ENCODE measurements at places on chromosomes 12 and 14.

DNA sequence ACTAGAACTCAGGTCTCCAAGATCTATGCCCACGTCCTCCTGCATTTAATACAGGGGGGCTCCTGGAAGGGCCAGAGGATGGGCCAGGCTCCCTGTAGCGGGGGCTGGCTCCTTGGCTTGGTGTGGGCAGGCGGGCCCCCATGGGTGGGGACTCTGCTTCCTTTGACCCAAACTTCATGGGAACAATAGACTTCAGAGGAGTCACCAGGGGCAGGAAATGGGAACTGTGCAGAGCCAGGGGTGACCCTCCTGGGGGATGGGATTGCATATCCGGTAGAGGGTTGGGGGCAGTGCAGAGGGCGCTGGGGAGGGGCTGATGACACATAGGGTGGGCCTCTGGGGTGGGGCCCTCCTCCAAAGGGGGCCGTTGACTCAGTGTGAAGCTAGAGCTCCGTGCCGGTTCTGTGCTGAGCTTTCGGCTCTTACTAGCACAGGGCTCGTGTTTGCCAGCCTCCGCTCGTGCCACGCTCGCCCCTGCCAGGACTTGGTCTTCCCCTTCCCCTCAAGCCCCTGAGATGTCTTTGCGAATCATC lies 4.6 kb downstream of the TEAD4 start:
- DNase-seq: no peak

GRCh38 chr12:9143137-9143536 lies 27.4 kb upstream of the A2M start:
- DNase-seq: no peak

GRCh38 chr12:69658203-69658602 lies 40.9 kb downstream of the BEST3 start:
- no peak for DNase-seq

DNA sequence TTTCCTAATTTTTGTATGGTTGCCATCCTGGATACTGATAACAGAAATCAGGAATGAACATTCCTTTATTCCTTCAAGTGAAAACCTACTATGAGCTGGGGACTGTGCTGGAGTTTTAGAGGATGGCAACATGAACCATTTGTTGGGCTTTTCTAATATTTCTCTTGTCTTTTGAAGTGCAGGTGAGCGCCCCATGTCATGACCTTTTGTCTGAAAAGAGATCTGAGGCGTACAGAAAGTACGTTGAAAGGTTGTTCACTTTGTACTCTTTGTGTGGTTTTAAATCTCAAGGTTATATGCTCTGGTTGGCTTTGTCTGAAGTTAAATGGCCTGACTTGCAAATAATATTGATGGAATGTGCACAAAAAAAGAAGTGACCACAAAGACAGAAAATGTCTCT lies 79.0 kb downstream of the GAS2L3 start:
- no peak for DNase-seq

GRCh38 chr14:98175436-98175835 lies 1096.6 kb downstream of the BCL11B start:
- DNase-seq: no peak

DNA sequence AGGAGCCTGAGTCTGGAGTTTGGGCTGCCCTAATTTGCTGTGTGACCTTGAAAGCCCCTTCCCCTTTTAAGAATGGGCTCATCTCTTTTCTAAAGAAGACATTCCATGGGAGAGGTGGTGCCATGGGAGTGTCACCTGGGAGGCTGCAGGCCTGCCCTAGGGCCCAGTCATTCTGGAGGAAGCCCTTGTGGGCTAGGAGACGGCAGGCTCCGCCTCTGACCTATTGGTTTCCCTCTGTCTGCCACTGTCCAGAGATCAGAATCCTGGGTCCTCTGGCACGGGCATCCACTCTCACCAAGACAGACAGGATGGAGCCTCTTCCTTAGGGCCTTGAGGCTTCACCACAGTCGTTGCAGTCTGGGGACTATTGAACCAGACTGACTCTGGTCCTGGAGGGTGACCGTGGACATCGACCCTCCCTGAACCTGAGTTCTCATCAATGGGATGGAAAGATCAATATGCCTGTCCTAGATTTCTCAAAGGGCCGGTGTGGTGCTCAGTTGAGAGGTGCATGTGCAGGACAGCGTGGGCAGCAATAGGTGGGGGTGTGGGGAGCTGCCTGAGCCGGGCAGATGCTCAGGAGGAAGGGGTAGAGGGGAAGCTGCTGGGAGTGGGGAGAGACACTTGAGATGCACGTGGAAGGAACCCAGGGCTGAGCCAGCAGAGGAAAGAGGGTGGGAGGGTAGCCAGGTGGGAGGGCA lies 12.2 kb upstream of the CLMN start:
- no peak for DNase-seq

- no peak for DNase-seq
These were observed 35.9 kb downstream of the PLEKHA5 start for GRCh38 chr12:19165451-19165850.

DNA sequence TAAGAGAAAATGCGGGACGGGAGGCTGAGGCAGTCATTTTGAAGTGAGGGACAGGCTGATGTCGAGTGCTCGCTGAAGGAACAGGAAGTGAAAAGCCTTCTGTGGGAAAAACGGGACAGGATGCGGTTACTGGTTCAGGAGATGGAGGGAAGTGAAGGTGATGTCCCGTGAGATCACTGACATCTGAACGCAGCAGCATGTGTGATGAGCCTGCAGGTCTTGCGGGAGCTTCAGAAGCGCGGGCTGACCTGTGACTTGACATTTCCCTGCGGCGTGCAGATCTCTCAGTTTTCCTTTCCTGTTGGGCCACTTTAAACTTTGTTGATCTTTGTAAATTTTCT lies 77.8 kb downstream of the DDX51 start:
- DNase-seq: no peak

GRCh38 chr14:106691601-106692291 lies 1165.4 kb downstream of the TMEM121 start:
- no peak for DNase-seq

DNA sequence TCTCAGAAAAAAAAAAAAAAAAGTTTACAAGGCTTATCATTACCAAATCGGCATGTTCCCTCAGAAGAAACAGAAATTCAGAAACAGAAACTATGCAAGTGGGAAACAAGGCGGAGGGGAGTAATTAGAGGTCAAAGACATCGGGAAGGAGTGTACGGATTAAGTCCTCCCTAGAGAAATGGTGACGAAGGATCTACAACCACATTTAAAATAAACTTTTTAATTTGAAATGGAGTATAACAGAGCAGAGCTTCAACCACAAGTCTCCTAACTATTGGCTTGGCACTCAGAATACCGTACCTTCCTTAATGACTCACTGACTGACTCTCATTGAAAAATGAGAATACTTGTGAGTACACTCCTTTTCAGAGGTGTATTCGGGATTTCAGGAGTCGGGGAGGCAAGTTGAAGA lies 908 bp downstream of the ENTPD5 start:
- no peak for DNase-seq

- no peak for DNase-seq
These were observed 996 bp downstream of the SLC2A3 start for GRCh38 chr12:7934889-7935492.

DNA sequence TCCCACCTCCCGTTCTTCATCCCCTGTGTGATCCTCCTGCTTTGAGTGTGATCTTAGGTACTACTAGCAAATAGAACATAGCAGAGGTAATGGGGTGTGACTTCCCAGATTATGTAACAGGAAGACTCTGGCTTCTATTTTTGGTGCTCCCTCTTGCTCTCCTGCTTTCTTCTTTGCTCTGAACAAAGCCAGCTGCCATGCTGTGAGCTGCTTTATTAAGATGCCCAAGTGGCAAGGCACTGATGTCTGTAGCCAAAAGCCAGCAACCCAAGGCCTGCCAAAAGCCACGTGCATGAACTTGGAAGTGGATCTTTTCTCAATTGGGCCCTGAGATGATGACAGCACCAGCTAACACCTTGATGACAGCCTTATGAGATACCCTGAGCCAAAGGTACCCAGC lies 5.8 kb upstream of the MFAP5 start:
- DNase-seq: peak; percentile 15

- no peak for DNase-seq
These were observed 13.2 kb upstream of the C1S start for GRCh38 chr12:7047306-7047705.

GRCh38 chr12:20985399-20985798 lies 145.6 kb upstream of the SLCO1B1 start:
- no peak for DNase-seq

- DNase-seq: no peak
These were observed 34.4 kb downstream of the TTC7B start for GRCh38 chr14:90781876-90782275.

DNA sequence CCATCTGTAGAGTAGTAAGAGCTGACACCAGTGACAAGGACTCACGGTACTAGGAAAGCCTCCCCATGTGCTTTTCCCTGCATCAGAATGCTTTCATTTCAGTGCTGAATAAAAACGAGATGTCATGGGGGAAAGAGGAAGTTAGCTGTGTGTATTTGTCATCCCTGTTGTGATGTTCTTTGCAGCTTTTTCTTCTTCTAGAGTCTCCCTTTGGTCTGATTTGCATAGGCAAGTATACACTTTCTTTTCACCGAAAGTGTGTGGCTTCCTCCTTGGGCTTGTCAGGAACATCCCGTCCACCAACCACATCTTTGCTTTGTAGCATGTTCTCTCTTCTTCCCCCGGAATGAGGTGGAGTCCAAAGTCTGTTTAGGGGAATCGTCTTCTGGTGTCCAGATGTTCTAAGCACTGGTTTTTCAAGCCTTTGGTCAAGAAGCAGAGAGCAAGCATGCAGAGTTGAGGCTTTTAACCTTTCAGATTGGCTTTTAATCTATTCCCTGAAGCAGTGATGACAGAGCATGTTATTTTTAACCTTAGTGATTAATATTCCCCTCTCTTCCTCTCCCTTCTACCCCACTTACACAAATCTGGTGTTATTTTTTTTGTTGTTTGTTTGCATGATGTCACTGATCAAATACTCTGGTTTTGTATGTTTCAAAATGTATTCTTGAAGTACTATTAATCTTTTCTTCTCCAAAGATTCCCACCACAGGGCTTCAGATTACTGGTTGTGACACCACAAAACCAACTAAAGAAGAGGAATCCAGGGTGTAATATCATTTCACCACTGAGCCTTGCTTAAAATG lies 163.4 kb downstream of the SAMD4A start:
- no peak for DNase-seq

DNA sequence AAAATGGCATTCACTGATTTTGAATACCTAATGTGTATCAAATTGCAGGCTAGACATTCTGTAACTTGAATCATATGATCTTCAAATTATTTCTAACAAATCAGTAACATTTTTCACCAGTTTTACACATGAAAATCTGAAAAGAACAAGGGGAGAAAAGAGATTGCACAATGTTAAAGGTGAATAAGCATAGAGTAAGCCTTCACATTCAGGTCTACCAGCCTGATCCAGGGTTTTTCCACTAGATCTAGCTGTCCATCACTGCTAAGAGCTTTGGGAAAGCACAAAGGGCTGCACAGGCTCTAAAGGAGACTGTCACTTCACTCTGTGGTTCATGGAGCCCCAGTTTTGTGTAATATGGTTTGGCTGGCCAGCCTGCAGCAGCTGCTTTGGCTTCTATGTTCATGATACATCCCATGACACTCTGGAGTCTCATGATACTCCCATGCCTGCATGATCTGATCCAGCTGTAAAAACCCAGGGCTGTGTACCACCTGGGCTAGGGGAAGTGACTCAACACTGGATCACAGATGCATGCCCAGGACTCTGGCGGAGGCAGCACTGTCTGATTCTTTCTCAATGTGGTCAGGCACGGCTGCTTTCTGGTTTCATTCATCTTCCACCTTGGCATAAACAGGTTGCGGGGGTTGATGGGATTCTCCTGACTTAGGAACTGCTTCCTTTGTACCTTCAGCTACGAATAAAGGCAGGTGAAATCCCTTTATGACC lies 859.7 kb downstream of the GALC start:
- DNase-seq: no peak

DNA sequence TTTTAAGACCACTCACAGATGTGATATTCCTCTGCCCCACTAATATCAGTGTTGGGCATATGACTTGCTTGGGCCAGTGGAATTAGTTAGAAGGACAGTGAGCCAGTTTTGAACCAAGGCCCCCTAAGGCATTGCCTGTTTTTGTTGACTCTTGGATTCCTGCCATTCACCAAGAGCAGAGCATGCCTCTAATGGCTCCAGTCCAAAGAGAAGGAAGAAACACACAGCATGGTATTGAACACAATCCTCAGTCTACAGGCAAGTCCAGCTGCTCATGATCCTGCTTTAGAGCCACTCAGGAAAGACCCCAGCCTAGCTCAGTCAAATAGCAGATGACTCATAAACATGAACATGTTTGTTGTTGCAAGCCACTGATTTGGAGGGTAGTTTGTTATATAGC lies 1201.5 kb downstream of the BCL11B start:
- DNase-seq: no peak

DNA sequence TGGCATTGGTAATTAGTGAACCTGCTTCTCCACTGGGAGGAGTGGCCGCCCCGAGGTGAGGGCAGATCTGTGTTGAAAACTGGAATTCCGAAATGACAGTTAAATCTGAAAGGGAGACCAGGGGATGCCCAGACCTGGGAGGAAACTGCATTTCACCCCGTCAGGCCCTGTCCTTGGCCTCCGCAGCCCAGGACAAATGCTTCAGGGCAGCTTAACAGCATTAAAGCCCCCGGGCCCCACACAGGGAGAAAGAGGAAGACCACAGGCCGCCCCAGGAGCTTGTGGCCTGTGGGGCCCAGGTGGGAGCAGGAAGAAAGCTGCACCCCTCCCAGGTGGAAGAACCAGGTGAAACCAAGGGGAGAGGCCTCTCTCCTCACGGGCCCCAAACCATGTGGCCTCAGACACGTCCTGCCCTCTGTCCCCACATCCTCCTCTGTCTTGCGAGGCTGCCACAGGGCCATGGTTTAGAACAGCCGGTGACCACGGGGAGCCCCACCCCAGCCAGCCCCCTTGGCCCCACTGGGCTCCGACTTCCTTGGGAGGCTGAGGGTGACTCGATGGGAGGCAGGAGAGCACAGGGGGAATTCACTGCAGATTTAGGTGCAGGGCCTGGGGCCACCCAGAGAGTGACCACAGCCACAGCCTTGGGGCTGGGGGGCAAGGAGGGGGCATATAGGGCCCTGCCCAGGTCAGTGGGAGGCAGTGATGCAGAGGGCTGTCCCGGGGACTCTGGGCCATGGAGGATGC lies 265.4 kb downstream of the ADGRD1 start:
- no peak for DNase-seq

GRCh38 chr14:22691171-22691570 lies 47.0 kb upstream of the OR6J1 start:
- DNase-seq: no peak

All from anterior cingulate cortex (tissue), 58 donors.